ENCODE measurements at places on chromosomes 12 and 14.

DNA sequence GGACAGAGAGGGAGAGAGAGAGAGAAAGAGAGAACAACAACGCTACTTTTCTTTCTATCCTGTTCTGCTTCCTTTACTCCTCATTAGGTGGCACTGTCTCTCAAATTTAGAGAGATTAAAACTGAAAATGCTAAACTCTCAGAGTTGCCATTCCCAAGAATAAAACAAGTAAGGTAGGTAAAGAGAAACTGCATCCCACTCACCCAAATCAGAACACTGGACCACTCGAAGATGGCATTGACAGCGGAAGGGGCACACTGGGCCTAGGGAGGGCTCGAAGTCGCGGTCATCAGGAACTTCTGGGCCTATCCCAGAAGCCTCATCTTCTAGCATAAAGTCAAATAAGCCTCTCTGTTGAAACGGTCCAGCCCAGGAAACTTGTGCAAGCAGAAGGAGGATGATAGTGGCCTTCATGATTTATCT is 4.5 kb downstream of the DCN start:
- peak; percentile 34 for DNase-seq

- DNase-seq = peak; percentile 4
Measured at GRCh38 chr12:126663304-126664094, 1598.3 kb downstream of the AACS start.

DNA sequence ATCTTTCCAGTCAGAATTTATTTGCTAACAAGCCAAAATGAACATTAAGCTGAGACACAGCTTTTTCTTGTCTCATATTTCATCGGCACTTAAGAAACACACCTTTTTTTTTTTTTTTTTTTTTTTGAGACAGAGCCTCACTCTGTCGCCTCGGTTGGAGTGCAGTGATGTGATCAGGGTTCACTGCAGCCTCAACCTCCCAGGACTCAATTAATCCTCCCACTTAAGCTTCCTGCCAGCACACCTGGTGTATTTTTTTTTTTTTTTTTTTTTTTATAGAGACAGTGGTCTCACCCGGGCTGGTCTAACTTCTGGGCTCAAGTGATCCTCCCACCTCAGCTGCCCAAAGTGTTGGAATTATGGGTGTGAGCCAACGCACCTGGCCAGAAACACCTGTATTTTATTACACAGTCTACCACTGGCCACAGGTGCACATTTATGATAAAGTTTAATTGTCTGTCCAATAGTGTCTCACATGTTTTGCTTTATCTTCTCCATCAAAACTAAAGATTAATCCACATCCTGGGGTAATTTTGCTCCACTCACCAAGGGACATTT is 62.7 kb downstream of the C2CD5 start:
- no peak for DNase-seq

DNA sequence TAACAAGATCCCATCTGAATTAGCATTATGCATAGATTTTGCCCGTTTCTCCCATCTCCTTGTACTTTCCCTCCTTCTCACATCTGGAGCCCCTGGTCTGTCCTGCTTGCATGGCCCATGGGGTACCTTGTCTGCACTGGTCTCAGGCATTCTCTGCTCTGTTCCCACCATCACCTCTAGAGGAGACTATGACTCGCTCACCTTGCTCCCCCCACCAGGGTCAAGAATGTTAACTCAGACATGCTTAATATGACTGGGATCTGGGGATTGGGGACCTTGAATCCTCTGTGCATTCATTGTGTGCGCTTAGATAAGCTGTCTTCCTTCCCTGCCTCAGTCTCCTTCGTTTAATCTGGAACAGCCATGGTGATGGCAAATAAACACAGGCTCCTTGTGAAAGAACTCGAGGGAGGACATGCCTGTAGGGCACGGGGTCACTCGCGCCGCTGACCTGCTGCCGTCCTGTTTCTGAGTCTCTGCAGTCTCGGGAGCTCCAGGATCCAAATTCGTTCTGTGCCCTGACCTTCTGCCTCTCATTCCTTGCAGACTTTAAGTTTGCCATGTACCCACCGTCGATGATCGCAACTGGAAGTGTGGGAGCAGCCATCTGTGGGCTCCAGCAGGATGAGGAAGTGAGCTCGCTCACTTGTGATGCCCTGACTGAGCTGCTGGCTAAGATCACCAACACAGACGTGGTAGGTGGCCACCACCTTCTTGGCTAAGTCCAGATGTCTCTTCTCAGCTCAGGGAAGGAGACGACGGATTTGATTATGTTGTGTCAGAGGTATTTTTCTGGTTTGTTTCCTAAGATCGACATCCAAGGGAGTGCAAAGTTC is 15.0 kb downstream of the CCND2 start:
- no peak for DNase-seq

GRCh38 chr14:83697099-83697498 is 1832.8 kb upstream of the FLRT2 start:
- no peak for DNase-seq
